ENCODE measurements at places on chromosomes 6 and 20.

DNA sequence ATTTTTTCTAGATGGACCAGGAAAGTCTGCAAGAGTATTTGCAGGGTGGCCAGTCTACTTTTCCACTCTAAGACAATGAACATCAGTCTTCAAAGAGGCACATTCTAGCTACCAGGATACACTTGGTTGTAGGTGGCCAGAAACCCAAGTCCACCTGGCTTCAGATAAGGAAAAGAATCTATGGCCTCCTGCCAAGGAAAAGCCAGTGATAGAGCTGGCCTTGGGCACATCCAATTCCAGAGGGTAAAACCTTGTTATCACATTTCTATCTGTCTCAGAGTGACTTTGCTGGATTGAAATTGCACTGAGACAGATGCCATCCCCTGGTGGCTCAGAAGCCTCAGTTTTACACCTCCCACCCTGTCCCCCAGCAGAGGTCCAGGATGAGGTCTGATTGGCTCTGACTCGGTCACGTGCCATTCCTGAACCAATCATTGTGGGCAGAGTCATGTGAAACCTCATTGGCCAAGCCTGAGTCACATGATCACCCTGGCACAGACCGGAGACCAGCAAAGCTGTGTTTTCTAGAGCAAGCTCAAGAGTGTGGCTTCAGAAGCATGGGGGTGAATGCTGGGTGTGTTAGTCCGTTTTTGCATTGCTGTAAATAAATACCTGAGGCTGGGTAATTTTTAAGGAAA is 497.4 kb upstream of the SULF2 start:
- no peak for DNase-seq

DNA sequence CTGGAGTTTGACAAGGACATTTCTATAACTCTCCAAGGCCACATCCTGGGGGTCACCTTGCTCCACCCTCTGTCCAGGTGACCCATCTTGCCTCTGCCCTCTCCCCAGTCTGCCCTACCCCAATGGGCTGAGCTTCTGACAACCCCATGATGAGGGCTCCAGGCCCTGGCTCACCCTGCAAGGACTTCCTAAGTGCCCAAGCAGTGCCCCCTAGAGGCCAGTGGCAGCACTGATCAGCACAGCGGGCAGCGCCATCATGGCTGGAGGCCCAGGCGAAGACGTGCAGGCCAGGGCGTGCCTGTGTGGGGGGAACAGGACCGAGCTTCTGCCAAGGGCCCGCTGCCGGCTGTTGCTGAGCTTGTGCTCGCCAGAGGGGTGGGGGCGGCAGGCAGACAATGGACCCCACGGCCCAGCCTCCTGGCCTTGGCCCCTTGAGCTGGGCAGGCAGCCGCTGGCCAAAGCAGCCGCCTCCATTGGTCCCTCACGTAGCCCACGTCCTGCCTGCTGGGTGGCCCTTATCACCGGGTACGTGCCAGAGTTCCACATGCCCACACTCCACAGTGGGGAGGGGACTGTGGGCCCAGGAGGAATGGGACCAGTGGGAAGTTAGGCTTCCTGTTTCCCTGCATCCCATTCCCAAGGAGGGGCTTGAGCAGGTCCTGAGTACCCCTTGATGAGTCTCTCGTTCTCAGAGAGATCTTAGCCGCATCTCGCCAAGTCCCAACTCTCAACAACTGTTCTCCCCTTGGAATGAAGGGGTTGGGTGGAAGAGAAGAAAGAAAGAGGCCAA is 64.3 kb downstream of the MRPL14 start:
- DNase-seq: no peak

- no peak for DNase-seq
Observed at GRCh38 chr6:29747688-29748250, 24.5 kb downstream of the HLA-F start.

DNA sequence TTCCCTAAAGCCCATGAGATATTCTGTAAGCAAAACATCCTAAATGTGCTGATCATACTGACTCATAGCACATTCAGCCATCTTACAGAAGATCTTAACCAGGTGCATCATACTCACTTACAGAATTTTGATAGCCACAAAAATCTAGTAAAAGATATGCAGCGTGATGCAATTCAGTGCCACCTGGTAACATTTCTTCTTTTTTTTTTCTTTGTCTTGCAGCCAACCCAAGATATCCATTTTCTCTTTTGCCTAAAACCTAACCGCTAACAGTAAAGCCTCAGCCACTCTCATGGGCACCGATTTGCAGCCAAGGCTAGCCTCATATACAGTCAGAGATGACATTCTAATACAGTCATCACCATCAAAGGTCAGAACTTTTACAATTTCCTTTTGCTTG is 293.3 kb downstream of the HACE1 start:
- no peak for DNase-seq

GRCh38 chr6:170092826-170093225 is 198.1 kb downstream of the DLL1 start:
- DNase-seq: no peak

DNA sequence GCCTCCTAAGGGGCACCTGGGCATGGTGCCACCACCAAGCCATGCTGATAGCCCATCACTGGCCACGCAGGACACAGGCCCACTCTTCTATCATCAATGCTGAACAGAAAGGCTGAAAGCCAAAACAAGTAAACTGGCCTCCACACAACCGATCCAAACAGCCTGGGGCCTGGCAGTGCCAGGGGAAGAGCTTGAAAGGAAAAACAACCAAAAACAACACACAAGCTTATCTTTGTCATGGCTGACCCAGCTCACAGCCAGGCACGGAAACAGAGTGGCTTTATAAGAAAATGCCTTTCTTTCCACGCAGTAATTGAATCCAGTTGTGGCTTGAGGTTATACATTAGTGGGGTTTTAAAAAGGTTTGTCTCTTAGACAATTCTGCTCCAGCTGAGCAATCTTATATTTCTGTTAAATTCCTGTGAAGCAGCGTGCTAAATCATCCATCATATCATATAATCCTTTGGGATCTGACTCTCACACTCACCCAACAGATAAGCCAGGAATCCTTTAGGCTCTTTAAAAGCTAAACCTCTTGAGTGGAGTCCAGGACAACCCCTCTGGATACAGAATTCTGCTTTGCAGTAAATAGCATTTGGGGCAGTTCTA is 65.4 kb upstream of the SLC22A16 start:
- DNase-seq: no peak

GRCh38 chr20:4375881-4376280 is 345.8 kb upstream of the PRND start:
- peak; percentile 28 for DNase-seq

GRCh38 chr20:49478266-49478665 is 4.2 kb downstream of the KCNB1 start:
- no peak for DNase-seq

- peak; percentile 61 for DNase-seq
Observed at GRCh38 chr6:20681243-20681684, 147.0 kb downstream of the CDKAL1 start.

GRCh38 chr20:57322476-57322875 is 7.1 kb upstream of the SPO11 start:
- DNase-seq: no peak

DNA sequence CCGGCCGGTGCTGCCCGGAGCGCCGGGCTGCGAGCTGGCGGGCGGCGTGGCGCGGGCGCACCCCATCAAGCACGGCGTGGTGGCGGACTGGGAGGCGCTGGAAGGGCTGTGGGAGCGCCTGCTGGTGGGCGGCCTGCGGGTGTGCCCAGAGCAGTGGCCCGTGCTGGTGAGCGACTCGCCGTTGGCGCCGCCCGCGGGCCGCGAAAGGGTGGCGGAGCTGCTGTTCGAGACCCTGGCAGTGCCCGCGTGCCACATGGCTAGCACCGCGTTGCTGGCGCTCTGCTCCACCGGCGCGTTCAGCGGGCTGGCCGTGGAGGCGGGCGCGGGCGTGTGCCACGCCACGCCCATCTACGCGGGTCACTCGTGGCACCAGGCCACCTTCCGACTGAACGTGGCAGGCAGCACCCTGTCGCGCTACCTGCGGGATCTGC is 517 bp downstream of the ACTL10 start:
- peak; percentile 74 for DNase-seq

DNA sequence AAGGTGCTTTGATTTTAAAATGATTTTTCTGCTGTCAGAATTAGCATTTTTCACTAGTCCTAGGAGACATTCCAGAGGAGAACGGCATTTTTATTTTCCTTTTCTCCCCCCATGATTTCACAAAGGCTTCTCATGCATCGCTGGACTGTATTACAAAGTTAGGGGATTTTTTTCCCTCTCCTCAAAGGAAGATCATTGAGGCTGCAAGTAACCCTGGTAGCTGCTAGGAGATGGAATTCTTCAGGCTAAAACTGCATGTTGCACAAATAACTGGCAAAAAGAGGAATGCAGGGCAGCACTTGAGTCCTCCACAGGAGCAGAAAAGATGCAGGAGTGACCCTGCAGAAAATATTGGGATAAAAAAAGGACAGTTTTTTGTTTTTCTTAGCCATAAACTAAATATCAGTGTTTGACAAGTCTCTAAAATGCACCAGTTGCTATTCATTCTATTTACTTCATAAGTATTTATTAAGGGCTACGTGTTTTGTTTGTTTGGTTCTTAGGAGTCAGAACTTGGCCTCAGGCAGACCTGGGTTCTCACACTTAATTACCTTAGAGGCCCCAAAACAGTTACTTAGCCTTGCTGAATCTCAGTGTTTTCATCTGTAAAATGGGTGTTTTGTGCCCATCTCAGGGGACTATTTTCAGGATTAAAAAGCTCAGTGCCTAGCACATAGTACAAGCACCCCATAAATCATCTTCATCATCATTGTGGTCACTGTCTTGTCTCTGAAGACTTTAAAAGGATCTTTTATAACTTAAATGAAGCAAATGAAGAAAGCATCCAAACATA is 144.5 kb upstream of the ID4 start:
- no peak for DNase-seq

DNA sequence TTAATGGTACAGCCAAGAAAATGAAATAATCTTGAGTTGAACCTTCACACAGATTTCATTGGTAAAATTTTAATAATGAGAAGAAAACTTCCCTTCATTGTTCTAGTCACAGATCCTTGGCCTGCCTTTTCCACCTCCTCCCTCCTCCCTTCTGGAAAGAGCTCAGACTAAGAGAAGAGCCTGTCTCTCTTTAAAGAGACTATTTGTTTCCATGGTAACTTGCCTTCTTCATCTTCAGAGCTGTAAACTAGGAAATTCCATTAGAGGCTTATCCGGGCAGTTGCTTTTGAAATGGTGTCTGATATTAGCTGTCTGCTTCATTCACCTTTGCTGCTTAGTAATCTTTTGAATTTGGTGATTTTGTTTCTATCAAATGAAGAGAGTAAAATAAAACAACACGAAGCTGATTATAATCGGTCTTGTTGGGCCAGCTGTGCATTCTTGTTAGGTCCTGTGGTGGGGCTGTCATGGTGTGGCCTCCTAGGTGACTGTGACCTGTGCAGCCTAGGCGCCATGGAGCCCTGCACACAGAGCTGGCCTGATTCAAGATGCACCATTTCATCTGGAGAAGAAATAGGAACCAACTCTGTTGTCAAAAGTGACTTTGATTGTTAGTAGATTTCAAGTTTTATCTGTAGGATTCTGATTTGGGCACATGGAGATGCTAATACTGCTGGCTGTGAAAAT is 96.7 kb downstream of the MAP3K7 start:
- no peak for DNase-seq

DNA sequence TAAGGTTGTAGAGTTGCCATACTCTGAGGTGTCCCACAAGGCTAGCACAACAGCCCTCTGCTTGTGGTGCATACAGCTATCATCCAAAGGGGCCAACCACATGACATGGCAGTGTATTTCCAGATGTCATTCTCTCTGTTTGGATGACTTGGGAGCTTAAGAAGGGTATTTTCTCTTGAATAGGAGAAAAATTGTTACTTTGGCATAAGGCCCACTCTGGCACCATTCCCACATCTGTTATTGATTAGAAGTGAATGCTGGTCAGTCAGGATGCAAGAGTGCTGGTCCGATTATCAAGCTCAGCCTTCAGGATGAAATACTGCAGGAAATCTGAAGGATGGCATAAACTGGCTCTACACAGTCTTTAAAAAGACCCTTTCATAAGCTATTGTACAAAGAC is 83.6 kb upstream of the C20orf144 start:
- DNase-seq: peak; percentile 42

DNA sequence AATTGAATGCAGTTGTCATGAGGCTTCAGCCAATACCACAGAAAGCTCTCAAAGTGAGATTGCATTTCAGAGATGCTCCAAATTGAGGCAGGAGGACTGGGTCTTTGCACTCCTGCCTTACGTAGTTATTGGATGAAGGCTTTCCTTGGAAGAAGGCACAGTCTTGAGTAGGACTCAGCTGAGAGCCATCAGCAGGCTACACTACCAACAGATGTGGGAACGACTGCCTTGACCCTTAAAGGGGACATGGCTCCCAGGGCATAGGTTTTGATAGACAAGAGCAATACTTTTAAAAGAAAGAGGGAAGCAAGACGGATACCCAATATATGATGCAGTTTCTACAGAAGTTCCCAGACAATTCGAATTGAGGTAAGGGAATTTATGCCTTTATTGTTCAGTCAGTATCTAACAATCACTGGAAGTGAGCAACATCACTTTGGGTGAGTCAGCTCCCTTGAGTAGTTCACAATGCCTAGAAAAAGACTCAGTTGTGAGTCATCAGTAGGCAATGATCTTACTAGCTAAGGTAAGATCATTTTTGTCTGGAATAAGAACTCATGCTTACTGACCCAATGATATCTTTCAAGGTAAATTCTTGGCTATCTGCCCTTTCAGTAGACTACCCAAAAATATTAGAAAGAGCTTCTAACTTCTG is 390.8 kb downstream of the GJA1 start:
- DNase-seq: peak; percentile 37

GRCh38 chr6:87054143-87054833 is 40.6 kb downstream of the CGA start:
- DNase-seq: no peak

- no peak for DNase-seq
Observed at GRCh38 chr6:11748591-11749210, 29.9 kb downstream of the ADTRP start.

GRCh38 chr6:95515975-95516374 is 61.4 kb upstream of the MANEA start:
- DNase-seq: no peak

DNA sequence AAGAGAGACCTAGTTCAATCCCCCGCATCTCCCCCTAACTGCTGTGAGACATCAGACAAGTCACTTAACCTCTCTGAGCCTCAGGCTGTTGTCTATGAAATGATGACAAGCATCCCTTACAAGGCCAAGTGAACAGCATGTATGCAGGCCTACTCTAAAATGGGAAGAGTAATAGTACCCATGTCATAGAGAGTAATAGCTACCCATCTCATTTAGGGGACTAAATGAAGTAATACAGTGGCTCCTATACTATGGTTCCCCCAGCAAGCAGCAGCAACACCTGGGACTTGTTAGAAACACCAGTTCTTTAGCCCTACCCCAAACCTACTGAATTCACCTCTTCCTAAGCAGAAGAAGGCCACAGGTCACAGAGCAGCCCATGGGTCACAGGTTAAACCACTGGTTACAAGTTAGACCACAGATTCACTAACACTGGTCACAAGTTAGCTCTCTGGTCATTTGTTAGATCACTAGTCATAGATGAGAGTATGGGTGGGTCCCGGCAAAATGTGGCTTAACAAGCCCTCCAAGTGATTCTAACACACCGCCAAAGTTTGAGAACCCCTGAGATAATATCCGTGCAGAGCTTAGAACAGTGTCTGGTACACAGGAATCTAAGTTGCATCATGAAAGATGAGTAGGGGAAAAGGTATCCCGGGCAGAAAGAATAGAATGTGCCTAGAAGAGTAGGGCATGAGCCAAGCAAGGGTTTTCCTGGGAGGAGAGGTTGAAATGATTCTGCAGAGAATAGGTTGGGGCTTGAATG is 1.4 kb downstream of the DEFB124 start:
- no peak for DNase-seq
